ENCODE measurements at places on chromosomes 6 and 20.

- no peak for DNase-seq
Measured at GRCh38 chr6:83781506-83781905, 71.7 kb upstream of the RIPPLY2 start.

GRCh38 chr20:38997622-38998021 is 35.5 kb downstream of the DHX35 start:
- DNase-seq = no peak

GRCh38 chr20:40016392-40016791 is 672.6 kb downstream of the MAFB start:
- no peak for DNase-seq

DNA sequence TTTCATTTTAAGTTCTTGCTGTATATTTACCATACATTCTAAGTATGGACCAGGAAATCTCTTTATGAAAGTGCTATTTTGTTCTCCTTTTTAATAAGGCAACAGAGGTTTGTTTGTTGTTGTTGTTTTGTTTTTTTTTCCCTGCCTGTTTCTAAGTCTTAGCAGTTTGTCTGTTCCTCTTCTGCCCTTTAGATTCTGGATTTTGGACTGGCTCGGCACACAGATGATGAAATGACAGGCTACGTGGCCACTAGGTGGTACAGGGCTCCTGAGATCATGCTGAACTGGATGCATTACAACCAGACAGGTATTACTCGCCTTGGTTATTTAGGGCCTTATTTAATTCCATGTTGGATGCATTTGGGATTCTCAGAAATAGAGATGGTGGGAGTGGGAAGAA is 48.0 kb downstream of the MAPK14 start:
- no peak for DNase-seq

DNA sequence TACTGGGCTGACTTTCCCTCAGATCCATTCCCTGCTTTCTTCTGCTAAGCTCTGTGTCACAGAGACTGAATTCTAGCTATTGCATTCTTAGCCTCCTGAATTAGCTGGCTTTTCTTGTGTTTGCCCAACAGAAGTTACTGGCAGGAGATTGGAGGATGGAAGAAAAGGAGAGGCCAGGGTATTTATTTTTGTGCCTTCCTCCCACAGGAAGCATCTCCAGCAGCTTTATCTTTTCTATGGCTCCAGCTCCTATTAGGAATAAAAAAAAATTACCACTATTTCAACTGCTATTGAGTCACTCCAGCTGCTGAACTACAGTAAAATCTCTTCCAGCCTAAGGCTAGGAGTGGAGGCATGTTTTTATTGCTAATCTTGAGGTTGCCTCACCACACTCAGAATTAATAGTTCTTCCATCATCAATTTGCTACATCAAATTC is 492.4 kb downstream of the RFPL4B start:
- DNase-seq = no peak

DNA sequence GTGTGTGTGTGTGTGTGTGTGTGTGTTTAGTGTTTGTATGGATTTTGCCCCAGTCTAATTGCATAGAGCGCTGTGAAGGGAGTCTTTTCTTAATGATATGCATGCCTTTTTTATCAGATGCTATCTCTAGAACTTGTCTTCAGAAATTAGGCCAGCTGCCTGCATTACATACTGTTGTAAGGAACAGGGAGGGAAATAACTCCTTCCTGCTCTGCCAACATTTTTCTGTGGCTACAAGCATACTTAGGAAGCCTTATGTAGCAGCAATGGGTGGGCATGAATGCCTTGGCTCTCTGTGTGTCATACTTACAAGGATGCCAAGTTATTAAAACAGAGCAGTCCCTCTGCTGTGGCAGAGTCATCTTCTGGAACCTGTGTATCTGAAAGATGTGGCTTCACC is 8.0 kb upstream of the COL21A1 start:
- DNase-seq = no peak

DNA sequence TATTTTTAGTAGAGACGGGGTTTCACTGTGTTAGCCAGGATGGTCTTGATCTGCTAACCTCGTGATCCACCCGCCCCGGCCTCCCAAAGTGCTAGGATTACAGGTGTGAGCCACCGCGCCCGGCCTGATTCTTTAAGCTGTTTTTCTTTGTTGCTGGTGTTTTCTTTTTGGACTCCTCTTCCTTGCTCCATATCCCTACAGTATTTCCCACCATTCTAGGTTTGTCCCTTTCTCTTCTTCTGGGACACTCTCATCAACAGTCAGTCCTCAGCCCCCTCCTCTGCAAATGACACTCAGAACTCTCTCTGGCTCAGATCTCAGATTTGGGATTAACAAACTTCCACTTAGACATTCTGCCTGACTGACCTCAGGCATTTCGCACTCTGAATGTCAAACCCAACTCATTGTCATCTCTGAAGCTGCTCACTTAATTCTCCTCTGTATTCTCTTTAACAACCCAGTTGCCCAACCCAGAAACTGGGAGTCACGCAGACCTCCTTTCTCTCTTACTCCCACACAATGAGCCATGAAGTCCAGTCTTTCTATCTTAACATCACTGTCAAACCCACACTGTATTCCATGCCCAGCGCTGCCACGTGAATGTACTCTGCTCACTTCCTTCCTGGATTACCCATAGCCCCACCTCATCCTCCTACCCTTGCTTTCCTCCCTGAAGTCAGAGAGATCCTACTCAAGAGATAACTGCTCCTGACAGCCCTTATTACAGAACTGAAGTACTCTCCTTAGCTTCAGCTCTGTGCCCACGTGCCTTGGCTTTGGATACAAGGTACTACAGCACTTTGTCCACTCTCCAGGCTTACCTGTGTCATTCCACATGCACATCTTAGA is 2.6 kb downstream of the MPIG6B start:
- DNase-seq = no peak

- no peak for DNase-seq
Measured at GRCh38 chr6:148309301-148309700, 33.3 kb upstream of the SASH1 start.

Data from stimulated activated CD8-positive, alpha-beta memory T cell treated with anti-CD3 and anti-CD28 coated beads, Interleukin-7, amount 100 ng/mL, for 1 hour (primary cell).